ENCODE measurements at places on chromosomes 16 and 17.

DNA sequence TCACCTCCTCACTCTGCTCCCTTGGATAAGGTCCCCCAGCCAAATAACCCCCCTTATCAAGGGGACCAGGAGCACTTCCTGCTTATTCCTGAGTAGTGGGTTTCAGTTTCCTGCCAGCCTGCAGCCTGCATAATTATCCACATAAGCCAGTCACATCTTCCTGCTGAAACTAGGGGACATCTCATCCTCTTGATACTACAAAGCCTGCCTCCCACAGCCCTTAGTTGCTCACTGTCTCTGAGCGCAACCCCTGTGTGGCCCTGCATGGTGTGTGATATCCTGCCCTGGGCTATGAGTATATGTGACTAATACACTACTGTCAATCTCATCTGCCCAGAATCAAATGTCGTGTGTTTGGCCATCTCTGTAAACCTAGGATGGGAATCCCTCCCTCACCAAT is 8.0 kb upstream of the XYLT2 start:
- no peak for DNase-seq

GRCh38 chr16:54067322-54068065 is 219.1 kb downstream of the IRX3 start:
- no peak for DNase-seq

- DNase-seq, result no peak
Measured at GRCh38 chr16:69105501-69106361, at the start of gene HAS3. TSS of gene HAS3 (plus strand) at chr16:69105653. CDS start at chr16:69109396, 3,743 bp downstream.

- DNase-seq, result no peak
Measured at GRCh38 chr16:58201163-58201562, 3.3 kb upstream of the CSNK2A2 start.

DNA sequence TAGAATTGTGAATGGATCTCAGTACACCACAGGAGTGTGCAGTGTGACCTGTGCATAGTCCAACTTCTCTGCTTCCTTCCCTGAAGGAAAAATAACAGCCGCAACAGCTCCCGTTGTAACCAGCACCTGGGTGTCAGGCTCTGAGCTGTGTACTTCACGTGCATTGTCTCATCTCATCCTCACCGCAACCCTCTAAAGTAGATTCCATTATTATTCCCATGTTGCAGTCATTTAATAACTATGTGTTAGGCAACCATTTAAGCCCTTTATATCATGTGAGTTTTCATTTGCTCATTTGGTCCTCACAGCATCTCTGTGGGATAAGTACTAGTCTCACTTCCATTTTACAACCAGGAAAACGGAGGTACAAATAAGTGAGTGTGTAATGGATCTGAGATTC is 247.0 kb upstream of the MAF start:
- no peak for DNase-seq

DNA sequence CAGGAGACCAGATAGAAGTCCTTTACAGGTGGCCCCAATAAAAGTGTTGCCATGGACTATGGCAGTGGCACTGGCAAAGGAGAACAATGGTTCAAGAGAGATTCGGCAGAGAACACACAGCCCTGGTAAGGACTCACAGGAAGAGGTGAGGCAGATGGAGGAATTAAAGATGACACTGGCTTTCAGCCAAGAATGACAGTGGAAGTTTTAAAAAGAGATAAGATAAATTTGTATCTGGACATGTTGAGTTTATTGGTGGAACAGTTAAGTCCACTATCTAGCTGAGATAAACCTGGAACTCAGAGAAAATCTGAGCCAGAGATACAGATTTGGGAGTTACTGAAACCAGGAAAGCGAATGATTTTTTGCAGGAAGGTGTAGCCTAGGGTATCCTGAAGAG is 20.1 kb downstream of the CMC2 start:
- DNase-seq, result no peak

DNA sequence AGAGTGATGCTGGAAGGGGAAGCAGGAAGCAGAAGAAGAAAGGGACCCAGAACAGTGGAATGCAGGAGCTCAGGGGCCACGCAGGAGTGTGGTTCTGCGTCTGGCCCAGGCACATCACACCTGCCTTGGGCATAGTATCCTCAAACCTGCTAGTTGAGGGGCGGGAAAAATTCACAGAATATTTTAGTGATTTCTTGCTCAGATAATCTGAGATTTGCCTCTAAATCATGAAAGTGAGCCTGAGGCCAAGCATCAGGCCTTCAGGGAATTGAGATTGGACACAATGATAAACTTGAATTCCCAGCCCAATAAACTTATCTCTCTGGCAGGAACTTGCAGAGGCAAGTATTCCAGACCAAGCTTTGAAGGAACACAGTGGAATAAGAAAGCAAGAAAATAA is 48.5 kb upstream of the CCL2 start:
- DNase-seq, result no peak

DNA sequence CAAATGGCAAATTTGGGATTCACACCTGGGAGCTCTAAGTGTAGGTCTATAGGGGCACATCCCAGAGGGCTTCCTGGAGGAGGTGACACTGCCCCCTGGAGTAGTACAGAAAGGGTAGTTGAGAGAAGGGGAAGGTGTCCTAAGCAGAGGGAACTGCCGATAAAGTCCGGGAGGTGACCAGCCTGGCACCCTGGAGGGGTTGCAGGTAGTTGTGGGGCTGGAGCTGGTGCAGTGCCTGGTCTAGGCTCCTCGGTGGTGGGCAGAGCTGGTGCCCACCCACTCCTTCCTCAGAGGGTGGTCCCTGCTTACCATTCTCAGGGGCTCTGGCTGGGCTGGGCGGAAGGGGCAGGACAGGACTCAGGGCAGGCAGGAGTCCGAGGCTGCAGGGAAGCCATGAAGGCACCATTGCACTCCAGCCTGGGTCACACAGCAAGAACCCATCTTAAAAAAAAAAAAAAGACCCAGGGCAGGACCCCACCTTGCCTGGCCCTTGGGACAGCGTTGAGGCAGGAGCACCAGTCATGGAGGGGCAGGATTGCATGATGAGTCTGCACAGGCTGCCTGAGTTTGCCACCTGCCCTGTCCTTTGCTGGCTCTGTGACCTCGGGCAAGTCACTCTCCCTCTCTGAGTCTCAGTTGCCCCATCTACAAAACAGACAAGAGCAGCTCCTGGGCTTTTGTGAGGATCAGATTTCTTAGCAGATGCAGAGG is 43.8 kb downstream of the LAT start:
- no peak for DNase-seq

- no peak for DNase-seq
Measured at GRCh38 chr17:16383772-16384287, 2.9 kb downstream of the UBB start.

DNA sequence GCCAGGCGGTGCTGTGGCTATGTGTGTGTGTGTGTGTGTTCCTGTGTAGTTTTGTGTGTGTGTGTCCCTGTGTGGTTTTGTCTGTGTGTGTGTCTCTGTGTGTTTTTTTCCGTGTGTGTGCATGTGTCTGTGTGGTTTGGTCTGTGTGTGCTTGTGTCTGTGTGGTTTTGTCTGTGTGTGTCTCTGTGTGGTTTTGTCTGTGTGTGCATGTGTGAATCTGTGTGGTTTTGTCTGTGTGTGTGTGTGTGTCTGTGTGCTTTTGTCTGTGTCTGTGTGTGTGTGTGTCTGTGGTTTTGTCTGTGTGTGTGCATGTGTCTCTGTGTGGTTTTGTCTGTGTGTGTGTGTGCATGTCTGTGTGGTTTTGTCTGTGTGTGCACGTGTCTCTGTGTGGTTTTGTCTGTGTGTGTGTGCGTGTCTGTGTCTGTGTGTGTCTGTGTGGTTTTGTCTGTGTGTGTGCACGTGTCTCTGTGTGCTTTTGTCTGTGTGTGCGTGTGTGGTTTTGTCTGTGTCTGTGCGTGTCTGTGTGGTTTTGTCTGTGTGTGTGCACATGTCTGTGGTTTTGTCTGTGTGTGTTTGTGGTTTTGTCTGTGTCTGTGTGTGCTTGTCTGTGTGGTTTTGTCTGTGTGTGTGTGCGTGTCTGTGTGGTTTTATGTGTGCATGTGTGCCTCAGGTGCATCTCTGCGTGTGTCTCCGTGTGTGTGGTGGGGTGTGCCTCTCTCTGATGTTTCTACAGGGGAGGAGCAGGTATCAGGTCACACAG is 62.3 kb downstream of the ZDHHC7 start:
- DNase-seq, result no peak

DNA sequence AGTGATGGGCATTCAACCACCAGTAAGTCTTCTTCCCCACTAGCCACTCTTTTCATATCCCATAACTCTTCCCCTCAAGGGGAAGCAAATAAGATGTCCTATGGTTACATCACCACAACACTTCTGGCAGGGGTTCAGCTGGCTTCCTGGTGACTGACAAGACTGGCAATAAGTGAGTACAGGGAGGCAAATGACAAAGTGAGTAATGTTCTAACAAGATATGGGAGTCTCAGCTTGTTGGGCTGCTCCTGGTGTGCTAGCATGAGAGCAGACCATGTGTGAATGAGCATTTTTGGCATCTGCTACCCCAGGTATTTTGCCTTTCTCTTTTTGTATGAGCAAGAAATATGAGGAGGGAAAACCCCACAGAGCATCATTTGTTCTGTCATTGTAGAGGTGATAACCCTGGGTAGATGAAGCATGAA is 9.9 kb downstream of the TMIGD1 start:
- no peak for DNase-seq

- no peak for DNase-seq
Measured at GRCh38 chr17:50201276-50201854, at the start of gene COL1A1. TSS of gene COL1A1 (minus strand) at chr17:50201631. CDS start at chr17:50201513, 118 bp downstream.

GRCh38 chr16:9976601-9977000 is 205.6 kb downstream of the GRIN2A start:
- DNase-seq, result no peak

GRCh38 chr16:58515125-58515870 is at the start of gene SETD6:
TSS of gene SETD6 (plus strand) at chr16:58515517. CDS start at chr16:58515538, 21 bp downstream.
- no peak for DNase-seq

DNA sequence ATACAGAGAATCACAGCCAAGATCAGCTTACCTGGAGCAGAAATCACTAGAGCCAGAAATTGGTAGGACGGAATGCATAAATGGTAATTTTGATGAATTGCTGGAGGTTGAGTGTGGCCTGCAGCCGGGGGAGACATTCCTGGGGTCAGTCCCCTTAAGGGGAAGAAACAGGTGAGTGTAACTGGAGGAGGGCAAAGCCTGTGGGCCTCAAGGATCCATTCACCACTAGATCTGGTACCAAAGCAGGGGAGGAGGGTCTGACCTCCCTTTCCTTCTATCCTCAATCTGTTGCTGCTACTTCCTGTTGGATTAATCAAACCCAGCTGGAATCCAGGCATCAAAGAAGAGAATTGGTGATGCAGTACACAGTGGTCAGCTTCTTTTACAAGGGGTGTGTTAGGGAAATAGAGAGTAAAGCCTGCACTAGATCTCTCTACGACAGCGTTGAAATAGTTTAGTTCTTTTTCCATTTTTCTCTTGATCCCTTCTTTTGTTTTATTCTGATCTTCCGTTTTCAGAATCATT is 8.6 kb upstream of the ABCA9 start:
- DNase-seq, result no peak

GRCh38 chr16:10675216-10675615 is 19.5 kb downstream of the TEKT5 start:
- no peak for DNase-seq

DNA sequence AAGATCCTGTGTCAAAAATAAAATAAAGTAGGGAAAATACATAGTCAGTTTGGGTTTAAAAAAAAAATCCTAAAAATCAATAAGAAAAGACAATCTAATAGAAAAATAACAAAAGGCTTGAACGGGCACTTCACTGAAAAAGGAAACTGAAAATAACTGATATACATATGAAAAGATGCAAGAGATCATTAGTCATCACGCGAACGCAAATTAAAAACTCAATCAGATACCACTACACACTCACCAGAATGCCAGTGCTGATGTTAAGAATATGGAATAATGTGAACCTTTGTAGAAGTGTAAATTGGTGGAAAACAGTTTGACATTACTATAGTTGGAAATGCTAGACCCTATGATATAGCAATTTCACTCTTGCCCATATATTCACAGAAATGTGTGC is 14.6 kb downstream of the GNGT2 start:
- no peak for DNase-seq

- DNase-seq, result no peak
Measured at GRCh38 chr17:34245351-34245905, 9.7 kb upstream of the CCL2 start.

GRCh38 chr17:34723875-34724274 is 144.5 kb downstream of the TMEM132E start:
- no peak for DNase-seq

Measured in NCI-H2081 treated with DMSO at 0.1 percent for 48 hours (cell line).